Natural killer cell (primary cell): ENCODE measurements at places on chromosomes 12 and 14. TPM values are rescaled to one million over a fixed set of nuclear protein-coding genes. Genes with fewer than 3 reads are reported as not detected.

DNA sequence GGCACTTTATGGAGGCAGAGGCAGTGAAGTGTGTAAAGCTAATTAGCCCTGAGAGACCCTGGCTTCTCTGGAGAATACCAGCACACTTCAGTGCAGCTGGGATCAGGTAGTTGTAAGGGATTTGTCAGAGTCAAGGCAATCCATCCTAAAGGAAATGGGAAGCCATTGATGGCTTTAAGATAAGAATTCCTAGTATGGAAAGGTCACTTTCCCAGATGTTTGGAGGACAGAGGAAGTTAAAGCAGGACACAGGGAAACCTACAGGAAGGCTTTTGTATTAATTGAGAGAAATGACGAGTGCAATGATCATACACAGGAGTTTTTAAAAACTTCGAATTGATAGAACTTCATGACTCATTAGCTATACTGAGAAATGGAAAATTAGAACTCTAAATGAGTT lies 254.4 kb downstream of the SLC16A7 start:
- no peak overlapping the region for H3K27ac ChIP-seq
- DNase-seq, result no peak
- no peak overlapping the region for H3K4me3 ChIP-seq
- H3K4me1 ChIP-seq, result no peaks in the 10 kb centered on the region

ACOT6 gene
- not detected for total RNA-seq

- no peak for DNase-seq
- H3K4me3 ChIP-seq, result no peak overlapping the region
- H3K27me3 ChIP-seq, result peaks cover 2% of the 10 kb centered on the region
- H3K4me1 ChIP-seq, result no peaks in the 10 kb centered on the region
- no peak overlapping the region for H3K27ac ChIP-seq
These were observed 56.9 kb upstream of the E2F7 start for GRCh38 chr12:77122236-77122635.

RIN3 gene
- 289 TPM for total RNA-seq

DNA sequence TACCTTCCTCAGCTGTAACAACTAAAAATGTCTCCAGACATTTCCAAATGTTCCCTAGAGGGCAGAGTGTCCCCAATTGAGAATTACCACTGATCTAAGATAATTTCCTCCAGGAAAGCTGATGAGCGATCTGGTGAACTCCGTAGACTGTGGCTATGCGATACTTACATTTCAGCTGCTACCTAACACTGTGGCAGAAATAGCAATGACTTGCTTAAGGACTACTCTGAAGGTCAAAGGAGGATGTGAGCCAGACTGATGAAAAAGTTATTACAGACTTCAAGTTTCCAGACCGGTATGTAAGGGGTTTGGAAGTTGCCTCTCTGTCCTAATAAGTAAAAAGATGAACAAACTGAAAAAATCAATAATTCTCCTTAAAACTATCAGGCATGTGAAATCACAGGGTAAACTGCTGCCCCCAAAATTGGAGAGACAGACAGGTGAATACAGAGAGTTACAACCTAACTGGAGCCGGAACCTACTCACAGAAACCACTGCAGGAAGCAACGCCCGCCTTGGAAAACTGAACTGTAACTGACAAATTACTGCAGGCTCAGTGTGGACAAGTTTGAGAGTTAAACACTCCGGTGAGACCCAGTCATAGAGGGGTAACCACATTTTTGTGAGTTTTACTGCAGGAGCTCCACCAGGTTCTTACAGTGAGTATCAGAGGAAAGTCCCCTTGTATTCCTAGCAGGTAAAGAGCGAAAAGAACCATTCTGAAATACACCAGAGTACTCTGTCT lies 60.0 kb upstream of the PARP11 start:
- H3K27ac ChIP-seq, result no peak overlapping the region
- peak; percentile 35 for DNase-seq
- H3K36me3 ChIP-seq, result no peaks in the 10 kb centered on the region
- H3K4me1 ChIP-seq, result no peaks in the 10 kb centered on the region

DNA sequence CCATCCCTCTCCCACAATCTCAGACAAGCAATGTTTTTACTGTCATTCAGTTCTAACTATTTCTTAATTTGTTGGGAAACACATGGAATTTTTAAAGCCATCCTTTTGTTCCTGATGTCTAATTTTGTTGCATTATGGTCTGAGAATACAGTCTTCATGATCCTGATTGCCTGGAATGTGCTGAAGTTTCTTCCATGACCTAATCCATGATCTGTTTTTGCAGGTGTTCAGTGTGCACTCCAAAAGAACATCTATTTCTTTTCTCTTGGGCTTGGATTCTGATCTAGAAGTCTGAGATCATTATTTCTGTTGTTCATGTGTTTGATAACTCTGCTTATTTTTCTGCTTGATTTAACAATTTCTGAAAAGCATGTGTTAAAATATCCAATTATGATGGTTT lies 43.2 kb upstream of the PHC1 start:
- no peak overlapping the region for H3K27ac ChIP-seq
- no peaks in the 10 kb centered on the region for H3K36me3 ChIP-seq
- no peak overlapping the region for H3K4me3 ChIP-seq
- no peaks in the 10 kb centered on the region for H3K4me1 ChIP-seq
- no peaks in the 10 kb centered on the region for H3K27me3 ChIP-seq
- no peak for DNase-seq

DNA sequence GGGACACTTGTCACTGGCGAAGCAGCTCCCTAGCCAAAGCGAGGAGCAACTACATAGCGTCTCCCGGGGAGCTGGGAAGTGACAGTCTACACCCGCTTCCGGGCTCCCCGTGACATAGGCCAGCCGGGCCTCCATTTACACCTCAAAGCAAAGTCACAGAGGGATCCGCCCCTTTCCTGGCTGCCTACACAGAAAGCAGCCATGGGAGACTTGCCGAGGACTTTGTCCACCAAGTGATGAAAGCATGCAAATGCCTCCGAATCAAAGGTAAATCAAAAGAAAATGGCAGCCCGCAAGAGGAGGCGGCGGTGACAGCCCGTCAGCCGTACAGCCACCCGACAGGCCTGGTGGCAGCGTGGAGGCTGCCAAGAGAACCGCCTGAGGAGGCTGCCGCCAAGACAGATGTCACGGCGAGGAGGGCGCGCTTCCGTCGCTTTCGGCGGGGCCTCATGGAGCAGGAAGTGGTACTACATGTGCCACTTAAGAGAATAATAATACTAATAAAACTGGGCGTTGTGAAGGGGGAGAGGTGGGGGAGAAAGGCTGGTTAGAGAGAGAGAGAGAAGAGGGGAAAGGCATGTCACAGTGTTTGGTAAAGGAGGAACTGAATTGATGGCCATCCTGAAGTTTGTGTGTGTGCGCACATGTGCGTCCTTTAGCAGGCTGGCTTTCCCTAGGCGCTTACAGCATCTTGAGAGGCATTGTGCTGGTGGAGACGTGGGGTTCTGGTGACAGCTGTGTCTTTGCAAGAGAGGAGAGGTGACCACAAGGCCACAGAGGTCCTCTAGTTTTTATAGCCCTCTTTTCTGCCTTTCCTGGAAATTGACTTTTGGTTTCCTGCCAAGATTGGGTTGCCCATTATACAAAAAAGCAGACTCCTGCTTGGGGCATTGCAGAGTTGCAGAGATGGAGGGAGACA lies 661.7 kb downstream of the VRK1 start:
- no peaks in the 10 kb centered on the region for H3K27me3 ChIP-seq
- peak overlapping the region; percentile 33 for H3K4me3 ChIP-seq
- peaks cover 60% of the 10 kb centered on the region for H3K4me1 ChIP-seq

FOXN4 gene
- total RNA-seq, result not detected

SERPINA10 gene
- not detected for total RNA-seq

SCAF11 gene
- total RNA-seq, result 220 TPM

DNA sequence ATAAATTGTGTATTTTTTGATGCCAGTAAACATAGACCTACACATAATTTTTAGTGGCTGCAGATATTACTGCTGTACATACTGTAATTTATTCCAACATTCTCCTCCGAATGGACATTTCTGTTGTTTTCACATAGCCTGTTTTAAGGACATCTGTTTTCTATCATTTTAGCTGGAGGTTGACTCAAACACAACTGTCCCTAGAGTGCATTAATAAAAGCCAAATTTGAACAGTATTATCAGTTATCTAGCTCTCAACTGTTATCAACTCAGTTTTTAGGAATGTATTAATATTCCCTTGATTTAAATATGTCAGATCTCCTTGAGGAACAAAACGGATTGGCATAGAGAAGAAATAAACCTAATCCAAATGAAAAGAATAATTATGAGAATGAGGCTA lies 17.2 kb upstream of the PIWIL1 start:
- H3K4me3 ChIP-seq, result no peak overlapping the region
- H3K36me3 ChIP-seq, result no peaks in the 10 kb centered on the region
- DNase-seq, result no peak
- H3K27ac ChIP-seq, result no peak overlapping the region
- H3K4me1 ChIP-seq, result no peaks in the 10 kb centered on the region

DNA sequence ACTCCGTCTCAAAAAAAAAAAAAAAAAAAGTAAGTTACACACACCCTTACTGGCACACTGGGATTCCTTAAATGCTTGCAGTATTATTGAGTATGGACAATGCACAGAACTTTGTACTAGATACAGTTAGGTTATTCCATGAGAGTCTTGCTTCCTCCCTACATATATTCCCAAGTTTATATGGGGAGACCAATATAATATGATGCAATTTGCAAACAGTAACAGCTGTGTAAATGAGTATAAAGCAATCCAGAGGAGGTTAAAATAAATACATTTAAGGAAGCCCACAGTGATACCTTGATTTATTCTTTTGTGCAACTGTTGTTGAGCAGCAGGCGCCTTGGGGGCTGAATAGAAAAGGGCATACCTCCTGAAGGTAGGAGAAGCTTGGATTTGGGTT lies 26.6 kb downstream of the RASSF3 start:
- peaks cover 6% of the 10 kb centered on the region for H3K36me3 ChIP-seq
- no peak overlapping the region for H3K27ac ChIP-seq
- H3K4me1 ChIP-seq, result peaks cover 39% of the 10 kb centered on the region
- H3K4me3 ChIP-seq, result no peak overlapping the region
- no peak for DNase-seq

- no peaks in the 10 kb centered on the region for H3K27me3 ChIP-seq
- DNase-seq, result peak; percentile 67
- peak within 1 kb of the TSS; percentile 39 for H3K27ac ChIP-seq
- H3K4me1 ChIP-seq, result peaks cover 22% of the 10 kb centered on the region
- peak within 1 kb of the TSS; percentile 56 for H3K4me3 ChIP-seq
These were observed at the start of gene UNC119B for GRCh38 chr12:120710031-120710804. UNC119B (plus strand) TSS chr12:120710458; CDS start chr12:120710475, 17 bp downstream.

ANO2 gene
- total RNA-seq, result not detected

EIF2S3B gene
- not detected for total RNA-seq

DNA sequence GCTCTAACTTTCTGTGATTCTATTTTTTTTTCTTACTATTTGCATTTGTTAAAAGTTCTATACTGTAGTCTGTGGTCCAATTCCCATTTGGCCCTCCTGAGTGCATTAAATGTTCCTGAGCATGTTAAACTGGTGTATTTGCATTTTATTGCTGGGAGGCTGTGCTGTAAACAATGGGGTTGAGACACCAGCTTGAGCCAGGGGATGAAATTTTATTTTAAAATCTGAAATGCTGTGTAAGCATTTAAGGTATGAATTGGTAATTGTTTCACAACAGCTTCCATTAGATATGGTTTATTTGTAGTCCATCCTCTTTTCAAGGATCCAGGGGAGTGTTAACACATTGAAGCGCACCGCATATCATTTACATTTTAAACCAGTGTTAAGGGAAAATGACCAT lies 89.9 kb upstream of the RFX4 start:
- H3K4me3 ChIP-seq, result no peak overlapping the region
- H3K36me3 ChIP-seq, result peaks cover 8% of the 10 kb centered on the region
- no peak overlapping the region for H3K27ac ChIP-seq

SUDS3 gene
- 27.5 TPM for total RNA-seq

- no peak overlapping the region for H3K4me3 ChIP-seq
- no peak for DNase-seq
- H3K27ac ChIP-seq, result no peak overlapping the region
These were observed 16.4 kb upstream of the BTG1 start for GRCh38 chr12:92162079-92162478.

SDS gene
- total RNA-seq, result not detected

ARMH4 gene
- total RNA-seq, result 0.32 TPM

DNA sequence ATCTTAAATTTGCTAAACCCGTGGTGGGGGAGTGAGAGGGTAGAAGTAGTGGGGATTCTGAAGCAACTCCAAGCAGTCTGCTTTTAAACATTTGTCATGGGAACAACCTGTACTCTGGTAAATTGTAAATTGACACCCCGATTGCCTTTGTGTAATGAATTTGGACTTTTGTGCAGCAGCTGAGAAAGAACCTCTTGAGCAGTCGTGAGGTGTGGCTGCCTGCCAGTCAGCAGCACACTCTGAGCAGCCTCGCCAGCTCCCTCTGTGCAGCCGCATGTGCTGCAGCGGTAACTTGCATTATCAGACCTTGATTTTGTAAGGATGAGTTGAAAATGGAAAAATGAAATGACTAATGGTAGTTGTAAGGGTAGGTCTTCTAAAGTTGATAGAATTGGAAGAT lies 74.3 kb downstream of the SUSD6 start:
- peaks cover 46% of the 10 kb centered on the region for H3K4me1 ChIP-seq
- H3K27ac ChIP-seq, result no peak overlapping the region
- peak; percentile 46 for DNase-seq
- H3K4me3 ChIP-seq, result no peak overlapping the region
- H3K27me3 ChIP-seq, result no peaks in the 10 kb centered on the region
- peaks cover 2% of the 10 kb centered on the region for H3K36me3 ChIP-seq

- H3K27me3 ChIP-seq, result no peaks in the 10 kb centered on the region
- no peak overlapping the region for H3K4me3 ChIP-seq
- no peak for DNase-seq
- peaks cover 9% of the 10 kb centered on the region for H3K4me1 ChIP-seq
- H3K27ac ChIP-seq, result no peak overlapping the region
- peaks cover 25% of the 10 kb centered on the region for H3K36me3 ChIP-seq
These were observed 24.3 kb downstream of the SPRING1 start for GRCh38 chr12:116713527-116713926.

- DNase-seq, result no peak
- H3K4me1 ChIP-seq, result no peaks in the 10 kb centered on the region
- H3K4me3 ChIP-seq, result no peak overlapping the region
These were observed 68.3 kb upstream of the DDX11 start for GRCh38 chr12:31005256-31005943.

GRCh38 chr14:32434880-32435279 lies 105.8 kb downstream of the AKAP6 start:
- H3K4me3 ChIP-seq, result no peak overlapping the region
- no peak overlapping the region for H3K27ac ChIP-seq
- DNase-seq, result no peak
- H3K36me3 ChIP-seq, result no peaks in the 10 kb centered on the region

GRCh38 chr12:71125515-71125914 lies 32.3 kb downstream of the TSPAN8 start:
- H3K27ac ChIP-seq, result no peak overlapping the region
- DNase-seq, result no peak
- H3K36me3 ChIP-seq, result no peaks in the 10 kb centered on the region
- no peaks in the 10 kb centered on the region for H3K4me1 ChIP-seq

DENND5B gene
- total RNA-seq, result 0.52 TPM

GRCh38 chr12:89529738-89530137 lies 3.9 kb upstream of the POC1B start:
- H3K27me3 ChIP-seq, result no peaks in the 10 kb centered on the region
- no peak overlapping the region for H3K27ac ChIP-seq
- peak; percentile 73 for DNase-seq
- no peak overlapping the region for H3K4me3 ChIP-seq
